RPMI8226 (cell line): ENCODE measurements at places on chromosomes 5 and 9.

- DNase-seq, result no peak
Measured at GRCh38 chr5:167864801-167865200, 426.6 kb upstream of the WWC1 start.

DNA sequence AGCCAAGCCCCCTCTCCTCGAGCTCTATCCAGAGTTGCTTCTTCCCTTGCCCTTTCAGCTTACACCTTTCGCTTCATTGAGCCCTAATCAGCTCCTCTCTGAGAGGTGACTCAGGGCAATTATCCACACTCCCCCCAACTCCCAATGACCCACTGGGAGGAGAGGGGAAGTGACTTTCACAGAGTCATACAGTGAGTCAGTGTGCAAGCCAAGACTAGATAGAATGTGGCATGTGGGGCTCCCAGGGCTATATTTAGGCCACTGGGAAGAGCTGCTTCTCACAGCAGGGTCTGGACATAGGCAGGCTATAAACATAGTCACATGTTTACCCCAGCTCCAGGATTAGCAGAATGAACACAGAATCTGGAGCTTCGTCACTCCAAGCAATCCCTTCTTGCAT is 57.4 kb downstream of the NRG2 start:
- DNase-seq, result no peak

DNA sequence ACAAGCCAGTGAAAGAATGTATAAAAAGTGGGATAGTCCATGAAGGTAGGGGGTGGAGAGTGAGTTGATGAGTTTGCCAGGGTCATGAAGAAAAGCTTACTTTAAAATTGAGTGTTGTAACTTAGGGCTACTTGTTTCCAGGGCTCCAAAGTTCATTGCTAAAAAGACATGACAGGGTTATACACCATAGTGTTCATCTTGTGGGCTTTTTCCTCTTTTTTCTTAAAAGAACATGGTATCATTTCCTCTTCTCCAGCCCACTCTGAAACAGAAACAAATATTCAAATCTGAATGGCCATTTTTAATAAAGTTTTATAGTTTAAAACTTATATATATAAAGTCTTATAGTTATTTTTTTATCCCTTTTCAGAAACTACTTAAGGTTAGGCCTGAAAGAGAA is 115.7 kb upstream of the SMC2 start:
- no peak for DNase-seq

DNA sequence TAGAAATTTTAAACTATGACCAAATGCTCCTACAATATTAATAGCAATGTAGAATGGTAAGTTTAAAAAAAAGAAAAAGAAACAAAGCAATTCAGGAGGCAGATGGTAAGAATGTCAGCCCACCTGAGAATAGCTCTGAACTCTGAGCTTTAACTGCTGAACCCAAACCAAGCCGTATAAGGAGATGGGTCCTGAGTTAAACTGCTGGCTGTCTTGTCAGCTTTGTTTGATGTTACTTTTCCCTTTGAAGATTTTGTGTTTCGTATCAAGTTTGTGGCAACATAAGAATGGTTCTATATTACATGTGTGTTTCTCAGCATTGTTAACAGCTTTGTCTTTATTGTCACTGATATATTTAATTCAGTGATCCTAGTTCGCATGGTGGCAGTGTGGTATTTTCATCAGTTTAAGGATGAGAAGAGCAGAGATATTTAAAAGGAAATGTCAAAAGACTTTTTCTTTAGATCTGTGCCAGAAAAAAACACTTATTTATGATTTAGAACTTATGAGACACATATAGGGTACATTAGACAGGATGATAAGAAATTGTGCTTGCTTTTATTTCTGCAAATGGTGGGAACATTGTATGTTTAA is 390.1 kb downstream of the CCDC171 start:
- DNase-seq, result no peak

DNA sequence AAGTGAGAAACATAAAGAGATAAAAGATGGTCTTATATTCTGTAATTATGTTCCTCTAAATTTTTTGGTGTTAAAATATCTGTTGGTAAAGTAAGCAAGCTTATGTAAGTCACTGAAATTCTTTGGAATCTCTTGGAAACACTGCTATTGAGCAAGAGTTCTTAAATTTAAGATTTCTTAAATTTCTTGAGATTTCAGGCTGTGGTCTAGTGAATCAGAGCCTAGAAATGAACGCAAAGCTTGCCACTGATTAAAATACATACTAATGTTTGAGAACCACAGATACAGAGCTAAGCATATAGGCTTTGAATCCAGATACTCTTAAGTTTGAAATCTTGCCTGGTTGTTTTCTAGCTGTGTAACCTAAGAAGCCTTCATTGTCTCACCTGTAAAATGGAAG is 133.4 kb downstream of the TRPM3 start:
- DNase-seq, result no peak

GRCh38 chr5:42620579-42621216 is 135.9 kb upstream of the CCDC152 start:
- DNase-seq, result no peak

GRCh38 chr9:14511452-14511851 is 181.8 kb downstream of the ZDHHC21 start:
- no peak for DNase-seq
